NCI-H1417 treated with DMSO at 0.1 percent for 48 hours (cell line): ENCODE measurements at places on chromosomes 4 and X.

- DNase-seq, result no peak
These were observed 780 bp downstream of the SLC6A8 start for GRCh38 chrX:153688506-153688905.

GRCh38 chrX:8849458-8849857, 48.3 kb upstream of the FAM9A start:
- DNase-seq, result no peak

DNA sequence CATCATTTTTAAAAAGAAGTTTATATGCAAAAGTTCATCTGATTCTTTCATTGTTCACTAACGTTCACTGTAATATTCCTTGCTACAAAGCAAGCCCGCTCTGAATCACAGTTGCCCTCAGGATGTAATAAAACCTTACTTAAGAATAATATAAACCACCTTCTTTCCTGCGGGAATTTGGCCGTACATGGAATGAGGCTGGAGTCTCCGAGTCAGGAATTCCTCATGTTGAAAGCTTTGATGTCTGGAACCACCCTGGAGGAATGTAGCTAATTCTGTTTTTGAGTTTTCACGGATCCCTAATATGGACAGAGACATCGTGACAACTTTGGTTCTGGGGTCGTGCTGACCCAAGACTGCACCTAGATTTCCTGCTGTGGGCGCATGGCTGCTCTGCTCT, 58.5 kb downstream of the CRLF2 start:
- no peak for DNase-seq

DNA sequence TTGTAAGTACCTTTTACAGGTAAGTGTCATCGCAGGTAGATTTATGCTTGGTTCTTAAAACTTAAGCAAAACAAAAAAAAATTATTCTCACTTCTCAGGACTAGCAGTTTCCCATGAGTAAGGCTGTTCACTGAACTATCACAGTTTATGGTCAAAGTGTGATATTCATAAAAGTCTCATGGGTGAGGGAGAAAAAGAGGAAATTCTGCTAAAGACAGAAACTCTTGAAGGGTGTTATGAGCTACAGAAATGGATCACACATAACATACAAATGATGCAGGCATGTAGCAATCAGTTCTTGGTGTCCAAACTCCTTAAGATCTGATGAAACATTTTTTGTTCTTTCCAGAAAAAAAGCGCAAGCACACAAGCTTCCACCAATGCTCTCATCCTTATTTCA, 8.5 kb downstream of the RAB9A start:
- no peak for DNase-seq

DNA sequence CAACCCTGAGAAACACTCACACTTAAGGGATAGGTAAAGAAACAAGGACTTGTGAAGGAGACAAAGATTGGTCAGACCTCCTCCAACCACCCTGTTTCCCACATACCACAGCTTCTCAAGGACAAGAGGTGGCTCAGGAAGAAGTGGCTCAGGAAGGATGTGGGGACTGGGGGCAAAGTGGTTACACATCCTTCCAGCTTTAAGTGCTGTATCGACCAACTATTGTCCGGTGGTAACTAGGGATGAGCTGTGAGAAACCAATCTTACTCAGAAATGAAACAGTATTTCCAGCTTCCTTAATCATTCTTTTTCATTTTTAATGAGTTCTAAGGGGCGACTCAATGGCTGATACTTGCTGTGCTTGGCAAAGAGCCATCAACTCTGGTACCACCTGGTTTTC, 8.5 kb upstream of the LHFPL1 start:
- no peak for DNase-seq

DNA sequence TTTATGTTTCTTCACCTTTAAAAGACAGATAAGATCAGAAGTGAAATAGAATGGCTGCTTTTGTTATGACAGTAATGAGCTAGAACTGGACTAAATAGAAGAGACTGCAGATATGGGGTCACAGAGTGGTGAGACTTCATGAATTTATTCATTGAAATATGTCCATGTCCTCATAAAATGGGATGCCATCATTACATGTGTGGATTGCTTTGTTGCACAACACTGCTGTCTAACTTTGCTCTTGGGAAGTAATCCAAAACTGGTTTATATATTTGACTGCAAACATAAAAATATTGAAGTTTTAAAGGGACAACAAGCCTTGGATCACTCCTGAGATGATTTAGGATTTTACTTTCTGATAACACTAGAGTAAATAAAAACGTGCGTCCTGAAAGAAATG, 209.2 kb upstream of the FAT4 start:
- DNase-seq, result no peak

GRCh38 chr4:172709376-172709775, 459.2 kb upstream of the GALNT7 start:
- peak; percentile 80 for DNase-seq

GRCh38 chr4:127685292-127685691, 44.9 kb upstream of the SLC25A31 start:
- DNase-seq, result no peak

GRCh38 chrX:37834937-37835336, 12.4 kb downstream of the DYNLT3 start:
- no peak for DNase-seq

GRCh38 chrX:130726661-130727060, 176.3 kb downstream of the ENOX2 start:
- DNase-seq, result no peak

- DNase-seq, result no peak
These were observed 357 bp upstream of the ETNPPL start for GRCh38 chr4:108763226-108763593.
